HFF-Myc (cell line): ENCODE measurements at places on chromosomes 7 and 10.
A peak's percentile ranks its signal among the peaks of the same experiment; 100 is the strongest.

DNA sequence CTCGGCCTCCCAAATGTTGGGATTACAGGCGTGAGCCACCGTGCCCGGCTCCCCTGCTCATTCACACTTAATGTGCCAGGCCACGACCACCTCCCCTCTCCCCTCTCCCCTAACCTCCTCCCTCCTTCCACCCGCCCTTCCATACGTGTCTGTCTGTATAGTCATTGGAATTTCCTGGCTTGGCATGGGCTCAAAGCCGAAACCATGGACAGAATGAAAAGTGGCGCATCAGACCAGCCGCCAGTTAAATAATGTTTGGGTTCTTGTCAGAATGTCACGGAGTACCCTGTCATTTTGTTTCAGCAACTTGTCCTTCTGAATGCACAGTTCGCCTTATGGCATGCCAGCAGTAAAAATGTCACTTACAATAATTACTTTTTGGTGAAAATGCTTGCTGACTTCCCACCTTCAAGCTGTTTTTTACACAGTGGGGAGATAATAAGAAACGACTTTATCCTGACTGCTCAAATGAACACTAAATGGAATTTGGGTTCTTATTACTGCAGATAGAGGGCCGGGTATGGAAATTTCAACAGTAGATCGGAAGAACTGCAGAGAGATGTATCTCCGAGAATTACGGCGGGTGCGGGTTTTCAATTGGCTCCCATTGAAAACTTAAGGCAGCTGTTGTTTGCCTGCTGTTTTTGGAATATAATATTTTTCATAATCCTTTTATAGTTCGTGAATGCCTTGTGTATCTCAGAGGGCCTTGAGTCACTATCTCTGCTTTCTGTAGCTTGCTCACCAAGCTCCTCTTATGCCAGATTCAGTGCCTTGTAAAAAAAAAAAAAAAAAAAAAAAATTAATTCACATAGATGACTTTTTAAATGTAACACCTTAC lies 65.5 kb upstream of the SH2B2 start:
- DNase-seq = no peak

DNA sequence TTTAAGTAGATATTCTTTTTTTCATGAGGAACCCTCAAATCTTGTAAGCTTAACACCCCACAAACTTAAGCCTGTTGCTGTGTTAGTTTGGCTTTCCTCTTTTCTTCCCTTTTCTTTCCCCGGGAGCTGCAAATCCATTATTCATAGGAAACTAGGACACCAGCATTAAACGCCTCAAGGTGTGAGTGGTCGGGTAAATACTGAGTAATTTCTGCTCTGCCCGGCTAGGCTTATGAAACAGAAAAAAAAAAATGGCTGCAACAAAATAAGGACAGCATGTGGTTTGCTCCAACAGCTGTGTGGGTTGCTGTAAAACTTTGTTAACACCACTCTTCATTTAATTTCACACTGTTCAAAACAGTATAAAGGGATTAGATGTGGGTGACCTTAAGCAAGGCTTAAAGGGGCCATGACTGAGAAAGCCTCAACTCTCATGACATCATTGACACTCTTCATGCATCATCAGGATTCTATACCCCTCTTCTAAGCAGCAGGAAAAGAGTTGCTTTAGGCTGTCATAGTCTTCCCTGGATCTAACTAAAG lies 104.1 kb downstream of the AOAH start:
- DNase-seq = no peak

DNA sequence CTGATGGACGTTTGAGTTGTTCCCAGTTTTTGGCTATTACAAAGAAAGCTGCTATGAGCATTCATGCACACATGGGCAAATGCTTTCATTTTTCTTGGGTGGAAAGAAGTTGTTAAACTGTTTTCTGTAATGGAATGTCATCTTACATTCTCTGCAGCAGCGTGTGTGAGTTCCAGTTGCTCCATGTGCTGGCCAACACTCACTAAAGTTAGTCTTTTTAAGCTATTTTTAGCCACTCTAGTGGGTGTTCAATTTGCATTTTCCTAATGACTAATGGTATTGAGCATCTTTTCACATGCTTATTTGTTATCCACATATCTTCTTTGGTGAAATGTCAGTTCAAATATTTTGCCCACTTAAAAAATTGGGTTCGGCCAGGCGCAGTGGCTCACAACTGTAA lies 82.8 kb upstream of the COL13A1 start:
- no peak for DNase-seq

DNA sequence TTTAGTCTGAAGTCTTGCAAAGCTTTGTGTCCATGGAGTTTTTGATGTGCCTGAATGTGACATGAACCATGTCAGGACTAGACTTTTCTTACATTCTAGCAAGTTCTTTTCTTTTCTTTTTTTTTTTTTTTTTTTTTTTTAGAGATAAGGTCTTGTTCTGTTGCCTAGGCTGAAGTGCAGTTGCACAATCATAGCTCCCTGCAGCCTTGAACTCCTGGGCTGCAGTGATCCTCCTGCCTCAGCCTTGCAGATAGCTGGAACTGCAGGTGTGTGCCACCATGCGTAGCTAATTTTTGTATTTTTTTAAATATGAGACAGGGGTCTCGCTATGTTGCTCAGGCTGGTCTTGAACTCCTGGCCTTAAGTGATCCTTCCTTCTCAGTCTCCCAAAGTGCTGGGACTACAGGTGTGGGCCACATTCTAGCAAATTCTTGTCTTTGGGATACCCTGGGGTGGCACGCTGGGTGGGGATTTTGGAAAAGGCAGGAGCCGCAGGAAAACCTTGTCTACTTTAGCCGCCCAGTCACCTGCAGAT lies 152.8 kb downstream of the SVIL start:
- DNase-seq = no peak

DNA sequence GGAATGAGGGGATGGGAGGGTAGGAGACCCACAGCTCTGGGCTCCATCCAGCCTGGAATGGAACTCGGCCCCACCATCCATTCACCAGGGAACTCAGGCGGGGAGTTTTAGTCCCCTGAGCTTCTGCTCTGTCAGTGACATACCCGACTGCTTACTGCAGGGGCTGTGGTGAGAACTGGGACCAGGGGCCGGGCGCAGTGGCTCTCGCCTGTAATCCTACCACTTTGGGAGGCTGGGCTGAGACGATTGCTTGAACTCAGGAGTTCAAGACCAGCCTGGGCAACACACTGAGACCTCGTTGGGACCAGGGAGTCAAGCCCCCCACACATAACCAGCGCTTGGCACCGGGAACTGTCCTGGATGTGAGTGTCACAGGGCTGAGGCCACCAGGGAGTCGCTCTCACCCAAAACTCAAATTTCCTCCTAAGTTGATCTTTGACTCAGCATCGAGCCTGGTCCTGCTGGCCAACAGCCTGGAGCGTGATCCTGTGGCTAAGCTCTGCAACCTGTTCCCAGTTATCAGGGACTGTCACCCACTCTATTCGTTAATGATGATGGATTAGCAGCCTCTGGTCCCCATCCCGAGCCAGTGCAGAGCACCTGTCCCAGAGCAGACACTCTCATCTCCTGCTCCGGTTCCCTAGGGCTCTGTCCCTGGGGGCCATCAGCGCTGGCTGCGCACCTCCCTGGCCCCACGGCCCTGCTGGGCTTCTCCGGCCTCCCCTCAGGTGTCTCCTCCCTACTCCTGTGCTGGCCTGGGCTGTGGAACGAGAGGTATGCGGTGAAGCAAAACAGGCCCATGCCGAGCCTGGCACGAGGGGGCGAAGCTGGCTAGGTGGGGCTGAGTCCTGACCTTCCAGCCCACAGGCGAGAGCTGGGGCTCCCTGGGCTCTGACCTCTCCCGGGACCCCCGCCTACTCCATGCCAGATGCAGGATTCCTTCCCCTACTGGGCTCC lies 902 bp upstream of the CLDN15 start:
- no peak for DNase-seq

- DNase-seq = no peak
Observed at GRCh38 chr7:42730586-42730985, 181.3 kb downstream of the C7orf25 start.

GRCh38 chr10:34522546-34522945 lies 292.6 kb downstream of the PARD3 start:
- DNase-seq = no peak

GRCh38 chr10:126177417-126178030 lies 210.8 kb downstream of the ADAM12 start:
- DNase-seq = no peak

GRCh38 chr7:20030915-20031362 lies 186.2 kb downstream of the MACC1 start:
- no peak for DNase-seq

GRCh38 chr10:116385994-116386809 lies 41.4 kb upstream of the PNLIPRP3 start:
- DNase-seq = peak; percentile 32

DNA sequence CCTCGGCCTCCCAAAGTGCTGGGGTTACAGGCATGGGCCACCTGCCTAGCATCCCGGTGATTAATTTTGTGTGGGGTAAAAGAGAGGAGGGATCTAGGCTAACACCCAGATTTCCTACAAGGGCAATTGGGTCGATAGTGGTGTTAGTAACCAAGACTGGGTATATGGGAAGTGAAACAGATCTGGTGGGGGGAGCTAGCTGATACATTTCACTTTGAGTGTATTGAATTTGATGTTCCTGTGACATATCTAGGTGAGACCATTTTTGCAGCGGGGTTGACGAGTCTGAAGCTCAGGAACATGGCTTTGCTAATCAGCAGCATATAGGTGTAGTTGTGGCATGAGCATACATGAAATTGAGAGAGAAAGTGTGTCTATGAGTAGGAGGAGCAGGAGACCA lies 12.0 kb downstream of the CLCN1 start:
- DNase-seq = no peak

DNA sequence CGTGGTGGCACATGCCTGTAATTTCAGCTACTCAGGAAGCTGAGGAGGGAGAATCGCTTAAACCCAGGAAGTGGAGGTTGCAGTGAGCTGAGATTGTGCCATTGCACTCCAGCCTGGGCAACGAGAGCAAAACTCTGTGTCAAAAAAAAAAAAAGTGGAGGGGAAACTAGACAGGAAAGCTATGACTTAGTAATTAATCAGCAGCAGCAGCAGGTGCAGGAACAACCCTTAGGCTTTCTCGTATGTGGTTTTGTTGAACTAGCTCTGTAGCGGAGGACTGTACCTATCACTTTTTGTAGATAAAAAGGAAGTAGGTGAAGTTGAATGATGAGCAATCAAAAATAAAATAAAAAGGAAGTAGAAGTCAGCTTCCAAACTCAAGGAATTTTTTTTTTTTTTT lies 76.9 kb upstream of the KMT2C start:
- DNase-seq = no peak

GRCh38 chr7:41979834-41980307 lies 257.1 kb downstream of the GLI3 start:
- DNase-seq = no peak

DNA sequence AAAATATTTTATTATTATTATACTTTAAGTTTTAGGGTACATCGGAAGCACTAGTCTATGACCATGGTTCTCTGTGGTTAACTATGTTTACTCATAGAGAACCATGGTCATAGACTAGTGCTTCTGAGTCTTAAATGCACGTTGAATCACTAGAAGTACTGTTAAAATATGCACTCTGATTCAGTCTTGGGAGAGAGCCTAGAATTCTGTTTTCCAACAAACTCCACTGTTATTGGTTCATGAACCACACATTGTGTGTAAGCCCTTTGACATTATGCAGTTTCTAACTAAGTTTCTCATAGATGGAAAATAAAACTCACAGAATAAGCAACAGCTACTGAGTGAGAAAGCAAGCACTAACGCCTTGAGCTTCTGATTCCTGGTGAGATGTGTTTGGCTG lies 1120.6 kb downstream of the SORCS1 start:
- no peak for DNase-seq

DNA sequence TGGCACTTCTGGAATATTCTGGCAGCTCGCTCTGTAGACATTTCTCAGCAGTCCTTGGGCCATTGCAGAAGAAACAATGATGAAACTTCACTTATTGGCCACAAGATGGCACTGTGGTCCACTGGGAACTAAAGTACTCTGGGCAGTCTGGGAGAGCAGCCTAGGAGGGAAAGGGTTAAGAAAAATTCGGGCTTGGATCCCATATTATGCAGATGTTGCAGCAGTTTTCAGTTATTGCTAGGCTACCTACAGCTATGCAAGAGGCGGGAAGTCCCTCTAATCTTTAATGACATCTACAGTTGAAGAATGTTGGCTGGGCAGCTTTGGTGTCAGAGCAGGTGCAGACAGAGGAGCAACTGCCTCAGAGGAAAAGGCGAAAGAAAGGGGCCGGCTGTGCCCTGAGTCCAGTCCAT lies 201.7 kb upstream of the PRSS58 start:
- DNase-seq = peak; percentile 72

DNA sequence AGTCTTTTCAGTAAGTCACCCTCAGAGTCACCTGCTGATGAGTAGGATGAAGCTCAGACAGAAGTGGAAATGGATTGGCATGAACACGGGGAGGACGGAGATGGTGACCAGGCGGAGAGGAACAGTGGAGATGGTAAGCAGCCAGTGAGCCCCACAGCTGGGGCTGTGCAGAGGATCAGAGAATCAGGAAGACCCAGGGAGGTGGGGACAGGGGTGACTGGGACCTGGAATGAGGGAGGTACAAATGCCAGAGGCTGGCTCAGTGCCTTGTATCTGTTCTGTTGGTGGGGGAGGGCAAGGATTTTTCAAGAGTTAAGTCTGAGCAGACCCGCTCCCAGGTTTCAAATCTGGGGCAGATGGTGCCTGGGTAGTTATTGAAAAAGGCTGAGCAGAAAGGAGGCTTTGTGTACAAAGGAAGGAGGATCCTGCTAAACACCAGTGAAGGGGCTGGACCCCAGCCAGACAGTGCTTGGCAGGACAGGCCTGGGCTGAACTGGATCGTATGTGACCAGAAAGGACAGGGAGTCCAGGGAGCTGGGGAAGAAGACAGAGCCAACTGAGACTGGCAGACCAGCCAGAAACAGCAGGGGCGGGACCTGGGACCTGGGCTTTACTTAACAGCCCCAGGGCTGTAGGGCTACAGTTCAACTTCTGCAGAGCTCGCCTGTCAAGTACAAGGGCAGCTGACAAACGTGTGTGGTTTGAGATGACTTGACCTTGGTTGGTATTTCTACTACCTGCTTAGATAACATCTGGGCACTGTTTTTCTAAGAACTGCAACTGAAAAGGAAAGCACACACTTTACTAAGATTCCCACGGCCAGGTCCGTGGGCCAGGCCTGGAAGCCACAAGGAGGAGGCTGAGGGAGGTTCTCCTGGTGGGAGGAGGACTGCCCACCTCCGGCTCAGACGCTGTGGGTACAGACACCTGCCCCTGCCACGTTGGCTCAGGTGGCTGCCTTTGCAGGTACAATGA lies 13.2 kb upstream of the FRMPD2 start:
- no peak for DNase-seq

DNA sequence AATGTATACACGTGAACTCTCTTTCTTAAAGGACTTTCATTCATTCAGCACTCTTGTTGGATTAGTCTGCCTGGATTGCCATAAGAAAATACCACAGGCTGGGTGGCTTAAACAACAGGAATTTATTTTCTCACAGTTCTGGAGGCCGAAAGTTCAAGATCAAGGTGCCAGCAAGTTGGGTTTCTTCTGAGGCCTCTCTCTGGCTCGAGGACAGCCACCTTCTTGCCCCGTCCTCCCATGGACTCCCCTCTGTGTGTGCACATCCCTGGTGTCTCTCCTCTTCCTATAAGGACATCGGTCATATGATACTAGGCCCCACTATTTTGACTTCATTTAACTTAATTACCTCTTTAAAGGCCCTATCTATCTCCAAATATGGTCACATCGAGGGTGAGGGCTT lies 110.4 kb upstream of the BMPER start:
- no peak for DNase-seq

GRCh38 chr7:107048783-107049418 lies 4.4 kb downstream of the PRKAR2B start:
- no peak for DNase-seq

- no peak for DNase-seq
Observed at GRCh38 chr7:17832820-17833355, 107.4 kb downstream of the SNX13 start.
